ENCODE measurements at places on chromosomes 7 and 10. TPM values are rescaled to one million over a fixed set of nuclear protein-coding genes. Genes with fewer than 3 reads are reported as not detected.

- no peak for DNase-seq
Measured at GRCh38 chr10:64148607-64149006, 627.4 kb downstream of the REEP3 start.

DNA sequence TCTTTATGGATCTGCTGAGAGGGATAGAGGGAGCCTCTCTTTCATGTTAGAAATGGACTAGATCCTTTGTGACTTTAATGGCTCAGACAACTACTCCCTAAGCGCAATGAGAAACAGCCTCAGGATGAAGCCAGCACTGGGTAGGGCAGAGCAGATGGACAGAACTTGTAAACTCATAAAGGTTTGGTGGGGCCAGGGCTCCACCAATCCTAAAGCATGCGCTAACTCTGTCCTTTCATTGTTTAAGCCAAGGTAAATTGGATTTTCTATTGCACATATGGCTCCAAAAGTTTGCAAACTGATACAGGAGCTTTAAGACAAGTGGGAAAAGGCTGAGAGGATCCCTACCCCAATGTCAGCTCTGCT is 178.1 kb upstream of the MEOX2 start:
- no peak for DNase-seq

DNA sequence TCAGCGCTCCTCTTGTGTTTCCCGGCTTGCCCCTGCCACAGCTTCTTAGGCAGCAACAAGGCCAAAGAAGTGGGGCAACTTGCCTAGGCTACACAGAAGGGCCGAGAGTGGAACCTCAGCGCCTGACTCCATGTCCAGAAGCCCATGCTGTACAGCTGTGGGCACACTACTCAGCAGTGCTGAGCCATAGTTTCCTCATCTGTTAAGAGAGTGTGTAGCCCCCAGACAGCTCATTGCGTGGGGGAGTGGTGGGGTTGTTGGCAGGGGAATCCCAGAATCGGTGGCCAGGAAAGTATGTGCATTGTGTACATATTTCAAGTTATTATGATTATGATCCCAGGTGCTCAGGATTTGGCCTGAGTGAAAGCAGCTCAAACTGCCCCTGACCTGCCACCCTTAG is 96.2 kb downstream of the CDH23 start:
- no peak for DNase-seq

DNA sequence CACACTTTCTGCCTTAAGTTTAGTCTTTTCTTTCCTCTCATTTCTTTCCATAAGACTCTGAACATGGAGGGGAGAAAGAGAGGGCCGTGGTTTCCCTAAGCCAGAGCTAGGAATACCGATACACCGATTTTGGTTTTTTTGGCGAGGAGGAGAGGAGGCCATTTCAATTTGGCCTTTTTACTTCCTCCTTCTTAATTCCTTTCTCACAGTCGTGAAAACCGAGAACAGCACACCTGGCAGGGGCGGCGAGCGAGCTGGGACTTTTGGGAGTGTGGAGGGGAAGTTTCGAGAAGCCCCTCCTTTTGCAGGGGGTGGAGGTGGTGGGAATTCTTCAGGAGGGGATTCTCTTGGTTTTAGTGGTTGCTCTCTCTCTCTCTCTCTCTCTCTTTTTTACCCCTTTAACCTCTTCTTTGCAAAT is 6.2 kb downstream of the GATA3 start:
- DNase-seq: peak; percentile 50

- DNase-seq: no peak
Measured at GRCh38 chr7:95026018-95026417, 118.6 kb downstream of the PPP1R9A start.

GRCh38 chr10:43127442-43127841 is 10.8 kb upstream of the CSGALNACT2 start:
- no peak for DNase-seq

The EBF3 gene
- 0.92 TPM for polyA plus RNA-seq

GRCh38 chr7:82339958-82340357 is 103.6 kb downstream of the CACNA2D1 start:
- DNase-seq: no peak

The PROSER2 gene
- polyA plus RNA-seq: 8.1 TPM

DNA sequence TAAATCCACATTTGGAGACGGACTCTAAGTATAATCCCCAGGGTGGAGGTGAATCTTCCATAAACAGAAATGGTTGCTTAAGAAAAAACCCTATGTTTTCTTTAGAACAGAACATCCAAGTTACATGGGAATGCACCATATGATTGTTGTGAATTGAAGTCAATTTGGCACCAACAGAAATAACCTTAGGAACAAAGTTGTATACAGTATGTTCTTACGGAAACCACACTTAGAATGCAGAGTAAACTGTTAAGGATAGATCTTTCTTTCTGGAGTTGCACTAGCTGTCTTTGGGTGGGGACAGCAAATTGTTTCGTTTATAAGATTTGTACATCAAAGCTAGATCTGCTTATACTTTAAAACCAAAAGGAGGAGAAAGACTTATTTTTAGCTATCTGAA is 316.4 kb downstream of the PTEN start:
- DNase-seq: no peak

GRCh38 chr7:72058579-72058978 is 353.6 kb downstream of the CALN1 start:
- DNase-seq: no peak

DNA sequence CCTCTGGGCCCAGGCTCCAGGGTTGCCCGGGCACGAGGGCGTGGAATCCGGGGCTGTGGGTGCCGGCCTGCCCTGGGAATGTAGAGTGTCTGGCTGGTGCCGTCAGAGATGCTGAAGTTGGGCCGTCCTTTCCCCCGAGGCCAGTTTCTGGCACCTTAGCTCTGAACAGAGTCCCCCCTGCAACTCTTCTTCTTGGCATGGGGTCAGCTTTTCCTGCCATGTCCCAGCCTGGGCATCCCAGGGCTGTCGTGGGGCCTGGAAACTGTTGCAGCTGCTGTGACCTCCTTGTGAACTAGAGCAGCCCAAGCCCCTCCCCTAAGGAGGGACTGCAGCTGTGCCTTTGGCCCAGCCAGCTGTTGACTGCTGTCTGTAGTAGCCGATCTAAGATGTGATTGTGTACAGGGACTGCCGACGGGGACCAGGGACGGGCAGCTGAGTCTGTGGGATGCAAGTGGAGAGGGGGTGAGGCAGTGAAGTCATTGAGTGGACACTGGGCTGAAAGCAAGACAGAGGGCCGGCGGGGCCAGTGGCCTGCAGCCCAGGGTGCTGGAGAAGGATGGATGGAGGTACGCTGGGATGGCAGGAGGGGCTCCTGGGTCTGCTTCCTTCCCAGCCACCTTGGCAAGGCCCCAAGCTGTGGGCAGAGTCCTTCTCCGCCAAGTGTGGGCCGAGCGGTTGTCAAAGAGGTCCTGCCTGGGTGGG is 35.8 kb downstream of the GBX1 start:
- DNase-seq: no peak

DNA sequence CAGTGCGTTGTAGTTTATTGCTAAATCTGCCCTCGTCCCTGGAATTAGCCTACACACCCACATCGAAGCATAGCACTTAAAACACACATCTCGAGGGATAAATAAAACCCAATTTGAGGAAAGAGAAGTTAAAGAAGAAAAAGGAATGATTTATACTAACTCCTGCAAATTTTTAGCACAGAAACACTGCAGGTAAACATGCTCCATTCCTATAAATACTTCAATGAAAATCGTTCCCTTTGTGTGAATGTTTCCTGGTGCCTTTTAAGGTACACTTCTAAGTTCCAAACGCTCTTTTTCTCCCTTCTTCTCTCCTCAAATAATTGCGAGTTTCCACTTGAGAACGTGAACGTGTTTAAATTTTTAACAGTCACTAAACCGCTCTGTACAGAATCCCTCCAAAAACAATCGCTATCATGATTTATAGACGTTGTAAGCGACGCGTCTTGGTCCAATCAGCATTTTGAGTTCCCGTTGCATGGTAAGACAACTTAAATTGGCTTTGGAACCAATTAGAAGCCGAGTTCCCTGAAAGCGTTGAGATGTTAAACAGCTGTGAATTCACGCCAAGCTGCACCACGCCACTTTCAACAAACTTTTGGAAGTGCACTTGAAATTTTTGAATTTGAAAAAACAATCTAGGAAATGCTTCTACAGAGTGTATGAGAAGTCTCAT is 12.5 kb upstream of the EBLN1 start:
- peak; percentile 75 for DNase-seq

GRCh38 chr7:39005461-39005860 is 27.8 kb downstream of the POU6F2 start:
- no peak for DNase-seq

- no peak for DNase-seq
Measured at GRCh38 chr10:128499956-128500355, 373.7 kb upstream of the MKI67 start.

DNA sequence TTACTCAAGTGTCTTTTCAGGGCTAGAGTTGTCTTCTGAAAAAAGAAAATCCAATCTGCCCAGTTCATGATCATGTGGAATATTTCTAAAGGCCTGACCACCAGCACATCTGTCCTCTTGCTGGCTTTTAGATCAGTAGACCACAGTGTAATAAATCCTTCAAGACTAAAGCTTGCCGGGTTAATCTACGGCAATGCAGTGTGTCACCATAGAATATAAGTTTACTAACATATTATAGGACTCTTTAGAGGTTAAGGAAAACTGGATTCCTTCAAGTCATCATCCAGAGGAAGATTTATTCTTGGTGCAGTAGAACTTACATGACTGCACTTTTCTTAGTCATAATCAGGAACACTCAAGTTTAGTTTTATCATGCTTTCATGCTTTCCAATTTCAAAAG is 349.5 kb downstream of the SEMA3D start:
- DNase-seq: no peak

The GJD4 gene
- not detected for polyA plus RNA-seq

The SEM1 gene
- 16.7 TPM for polyA plus RNA-seq

The PNLIPRP3 gene
- not detected for polyA plus RNA-seq

The CCDC7 gene
- polyA plus RNA-seq: 0.35 TPM

The AKR1C8 gene
- polyA plus RNA-seq: not detected

- DNase-seq: no peak
Measured at GRCh38 chr10:76286536-76286935, 855.1 kb downstream of the LRMDA start.

DNA sequence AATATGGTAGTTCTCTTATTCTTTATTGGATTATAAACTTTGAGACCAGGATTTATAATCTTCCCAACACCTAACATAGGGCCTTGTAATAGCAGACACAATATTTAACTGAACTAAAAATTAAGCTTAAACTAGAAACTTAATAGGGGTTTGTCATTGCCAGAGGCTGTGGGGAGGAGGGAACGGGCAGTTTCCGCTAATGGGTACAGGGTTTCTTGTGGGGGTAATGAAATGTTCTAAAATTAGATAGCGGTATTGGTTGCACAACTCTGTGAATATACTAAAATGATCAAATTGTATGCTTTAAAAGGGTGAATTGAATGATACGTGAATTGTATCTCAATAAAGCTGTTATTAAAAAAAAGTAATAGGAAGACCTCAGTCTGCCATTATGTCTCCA is 45.4 kb downstream of the NT5C2 start:
- DNase-seq: no peak

- DNase-seq: no peak
Measured at GRCh38 chr10:119633538-119634218, 17.5 kb upstream of the BAG3 start.

GRCh38 chr7:131961054-131961680 is 404.7 kb upstream of the PODXL start:
- DNase-seq: no peak

GRCh38 chr7:105849122-105849855 is 27.1 kb downstream of the ATXN7L1 start:
- peak; percentile 58 for DNase-seq

The EPDR1 gene
- polyA plus RNA-seq: 0.57 TPM

The THAP5 gene
- 1.5 TPM for polyA plus RNA-seq

GRCh38 chr10:104680467-104681401 is 39.6 kb downstream of the SORCS3 start:
- DNase-seq: no peak

- no peak for DNase-seq
Measured at GRCh38 chr7:23044581-23044980, 30.7 kb upstream of the HYCC1 start.

DNA sequence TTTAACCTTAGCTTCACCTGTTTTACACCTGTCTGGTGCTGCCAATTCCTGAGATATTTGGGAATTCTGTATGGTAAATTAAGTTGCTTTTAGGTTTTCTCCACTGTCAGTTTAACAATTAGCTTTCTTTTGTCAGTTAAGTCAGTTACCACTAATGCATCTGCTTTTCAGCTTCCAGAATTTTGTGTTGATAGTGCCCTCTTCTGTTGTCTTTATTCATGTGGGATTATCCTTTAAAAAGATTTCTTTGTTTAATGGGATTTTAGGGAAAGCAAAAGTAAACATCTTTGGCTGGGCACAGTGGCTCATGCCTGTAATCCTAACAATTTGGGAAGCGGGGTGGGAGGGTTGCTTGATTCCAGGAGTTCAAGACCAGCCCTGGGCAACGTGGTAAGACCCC is 8.1 kb downstream of the TFAM start:
- DNase-seq: peak; percentile 5

The AKR1C1 gene
- 1.5 TPM for polyA plus RNA-seq

- DNase-seq: no peak
Measured at GRCh38 chr7:124790645-124791044, 25.1 kb upstream of the GPR37 start.

DNA sequence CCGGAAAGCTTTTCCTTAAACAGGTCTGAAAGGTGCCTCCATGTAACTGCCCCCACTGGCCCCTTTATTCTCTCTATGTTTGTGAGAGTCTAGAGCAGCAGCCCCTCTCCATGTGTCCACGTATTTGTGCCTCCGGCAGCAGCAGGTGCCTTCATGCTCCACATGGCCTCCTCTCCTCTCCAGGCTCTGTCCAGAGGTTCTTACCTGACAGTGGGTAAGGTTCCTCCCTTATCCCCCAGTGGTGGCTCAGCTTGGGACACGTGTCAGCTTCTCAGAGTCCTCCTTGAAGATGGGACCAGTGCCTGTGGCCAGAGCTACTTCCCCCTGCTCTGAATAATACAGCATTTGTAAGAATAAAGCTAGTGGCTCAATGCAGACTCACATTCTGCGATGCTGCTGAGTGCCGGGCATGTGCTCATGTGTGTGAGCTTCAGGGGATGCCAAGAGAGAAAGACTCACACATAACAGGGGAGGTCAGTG is 7.9 kb downstream of the CALML3 start:
- no peak for DNase-seq

DNA sequence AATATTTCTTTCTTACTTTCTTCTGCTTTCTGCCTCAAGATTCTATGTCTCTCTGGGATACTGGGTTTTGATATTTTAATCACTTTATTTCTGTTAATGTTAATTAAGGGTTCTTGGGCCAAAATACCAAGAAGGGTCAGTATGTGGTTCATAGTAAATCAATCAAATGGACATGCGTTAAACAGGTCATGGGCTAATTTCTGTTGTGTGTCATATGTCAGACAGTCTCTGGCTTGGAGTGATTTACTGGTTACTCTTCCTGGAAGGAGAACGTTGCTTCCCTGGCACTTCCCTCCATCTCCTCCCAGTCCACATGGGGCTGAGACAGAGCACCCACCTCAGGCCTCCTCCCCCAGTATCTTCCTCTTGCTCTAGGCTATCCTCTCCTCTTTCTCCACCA is 489.1 kb downstream of the SUGCT start:
- no peak for DNase-seq

The DBNL gene
- 127 TPM for polyA plus RNA-seq

GRCh38 chr10:58781873-58782488 is 269.3 kb downstream of the BICC1 start:
- peak; percentile 32 for DNase-seq

The NAT16 gene
- not detected for polyA plus RNA-seq

The ADRB1 gene
- 0.49 TPM for polyA plus RNA-seq

The GNAT3 gene
- not detected for polyA plus RNA-seq

The ZNF853 gene
- polyA plus RNA-seq: 0.49 TPM

The XRCC2 gene
- polyA plus RNA-seq: 2.4 TPM
